Mesothelial cell of epicardium (in vitro differentiated cells): ENCODE measurements at places on chromosomes 6 and 20.

DNA sequence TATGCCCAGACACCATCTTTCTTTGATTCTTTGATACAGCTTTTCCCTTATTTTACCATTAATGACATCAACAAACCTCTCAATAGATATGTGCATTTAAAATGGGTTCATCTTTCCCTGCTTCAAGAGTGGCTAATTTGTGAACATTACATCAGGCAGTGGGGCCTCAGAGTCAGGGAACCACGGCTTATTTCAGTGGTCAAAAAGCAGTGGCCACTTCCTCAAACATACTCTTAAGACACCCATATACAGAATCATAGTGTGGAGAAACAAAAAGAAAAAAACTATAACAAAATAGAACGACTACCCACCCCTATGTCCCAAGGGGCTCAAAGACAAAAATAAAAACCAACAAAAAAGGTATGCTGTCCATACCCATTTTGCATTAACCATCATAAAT is 12.9 kb downstream of the SALL4 start:
- DNase-seq = no peak

DNA sequence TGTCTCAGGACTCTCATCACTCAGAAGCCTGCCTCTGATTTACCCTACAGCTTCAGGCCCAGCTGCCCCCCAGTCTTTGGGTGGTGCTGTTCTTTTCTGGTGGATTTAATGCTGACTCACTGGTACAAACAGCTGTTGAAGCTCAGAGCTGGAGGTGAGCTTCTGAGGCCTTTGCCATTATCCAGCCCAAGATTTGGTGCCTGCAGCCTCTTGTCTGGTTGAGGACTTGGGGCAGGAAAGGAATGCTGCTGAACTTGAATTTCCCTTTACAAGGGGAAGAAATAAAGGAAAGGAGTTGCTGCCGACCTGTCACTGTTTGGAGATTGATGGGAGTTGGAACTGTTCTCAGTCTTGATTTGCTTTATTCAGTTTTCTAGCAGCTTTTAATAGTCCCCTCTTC is 19.8 kb downstream of the ABCF1 start:
- DNase-seq = no peak

GRCh38 chr6:5753209-5753608 is 253.5 kb downstream of the NRN1 start:
- DNase-seq = no peak

DNA sequence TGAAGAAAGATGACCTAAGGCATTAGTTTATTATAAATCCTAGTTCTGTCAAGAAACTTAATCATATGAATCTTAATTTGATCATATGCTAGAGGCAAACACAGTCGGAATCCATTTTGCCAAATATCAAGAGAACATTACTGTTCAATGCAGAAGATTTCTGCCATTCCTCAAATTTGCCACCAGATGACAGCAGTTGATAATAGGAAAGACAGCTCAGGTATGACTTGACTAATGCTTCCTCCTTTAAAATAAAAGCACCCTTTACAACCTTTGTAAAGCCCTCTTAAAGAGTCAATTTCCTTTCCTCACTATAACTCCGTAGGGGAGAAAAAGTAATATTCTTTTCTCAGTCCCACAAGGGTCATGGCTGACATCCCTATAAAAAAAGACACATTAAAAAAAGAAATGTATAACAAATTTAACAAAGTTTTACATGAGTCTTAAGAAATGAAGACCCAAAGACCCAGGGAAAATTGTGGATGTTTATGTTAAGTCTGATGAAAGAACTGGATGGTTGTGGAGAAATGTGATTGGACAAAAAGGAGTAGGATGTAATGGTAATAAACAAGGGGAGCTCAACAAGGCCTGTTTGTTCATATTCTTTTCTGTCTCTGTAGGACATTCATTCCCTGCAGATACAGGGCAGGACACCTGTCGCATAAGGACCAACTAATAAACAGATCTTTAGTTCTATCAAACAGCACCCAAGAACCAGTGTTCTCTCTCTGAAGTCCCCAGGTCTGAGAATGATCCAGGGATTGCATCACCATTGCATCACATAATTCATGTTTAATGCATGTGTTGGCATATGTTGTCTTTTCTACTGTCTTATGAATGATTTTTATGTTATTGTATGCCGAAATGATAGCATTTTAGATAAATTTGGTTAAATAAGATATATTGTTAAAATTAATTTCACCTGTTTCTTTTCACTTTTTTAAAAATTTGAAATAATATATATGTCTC is 23.0 kb upstream of the IL17A start:
- DNase-seq = no peak

- DNase-seq = peak; percentile 48
These were observed 148.7 kb downstream of the PRL start for GRCh38 chr6:22147921-22148776.

GRCh38 chr6:55882718-55883569 is 7.6 kb upstream of the BMP5 start:
- DNase-seq = no peak

GRCh38 chr6:109891924-109892323 is 86.2 kb upstream of the GPR6 start:
- no peak for DNase-seq

DNA sequence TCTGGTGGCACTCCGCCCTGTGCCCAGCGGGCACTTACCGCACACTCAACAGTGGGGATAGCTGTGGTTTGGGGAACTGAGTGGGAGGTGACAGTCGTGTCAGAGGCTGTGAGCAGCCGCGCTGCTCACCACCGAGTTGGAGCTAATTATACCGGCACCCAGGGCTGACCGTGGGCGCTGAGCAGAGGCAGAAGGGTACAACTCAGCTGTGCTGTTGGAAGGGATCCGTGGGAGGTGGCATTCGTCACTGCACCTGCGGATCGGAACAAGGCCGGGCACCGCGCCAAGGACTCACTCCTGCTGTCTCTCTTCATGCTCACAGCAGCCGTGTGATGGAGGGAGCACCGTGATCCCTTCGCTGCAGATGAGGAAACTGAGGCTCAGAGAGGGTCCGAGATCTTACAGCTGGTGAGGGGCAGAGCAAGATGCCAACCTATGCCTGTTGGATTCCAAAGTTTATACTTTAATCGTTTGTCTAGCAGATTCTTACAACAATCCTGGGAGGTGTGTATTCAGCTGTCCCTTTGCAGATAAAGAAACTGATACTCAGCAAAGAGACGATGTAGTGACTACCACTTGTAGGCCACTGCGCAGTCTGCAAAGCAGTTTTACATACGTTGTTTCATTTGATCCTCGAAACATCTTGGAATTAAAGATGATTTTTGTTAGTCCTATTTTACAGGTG is 713 bp upstream of the ELMO2 start:
- peak; percentile 68 for DNase-seq

- no peak for DNase-seq
These were observed 64.2 kb upstream of the SLC35B3 start for GRCh38 chr6:8499540-8499939.

GRCh38 chr6:87283461-87283860 is 38.9 kb upstream of the SMIM8 start:
- DNase-seq = no peak

DNA sequence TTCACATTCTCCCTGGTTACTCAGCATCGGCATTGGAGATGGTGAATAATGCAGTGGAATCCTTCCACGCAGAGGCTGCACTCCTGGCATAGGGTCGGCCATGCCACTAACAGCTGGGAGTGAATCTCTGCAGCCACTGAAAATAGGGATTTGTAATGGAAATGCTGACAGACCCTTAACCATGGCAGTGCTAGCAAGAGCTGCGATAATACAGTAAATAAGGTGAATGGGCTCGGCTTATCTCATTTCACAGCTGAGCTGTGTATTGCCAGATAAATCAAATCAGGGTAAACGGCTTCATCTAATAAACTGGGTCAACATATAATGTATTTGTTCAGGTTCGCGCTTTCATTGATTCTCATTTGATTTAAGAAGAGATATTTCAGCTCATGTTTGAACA is 156.8 kb downstream of the SLC35B3 start:
- no peak for DNase-seq

- no peak for DNase-seq
These were observed 137.1 kb upstream of the KCNG1 start for GRCh38 chr20:51159981-51160380.

- no peak for DNase-seq
These were observed 73.1 kb upstream of the EZR start for GRCh38 chr6:158892266-158892665.

- DNase-seq = peak; percentile 2
These were observed 57.1 kb downstream of the YTHDF1 start for GRCh38 chr20:63158845-63159244.

DNA sequence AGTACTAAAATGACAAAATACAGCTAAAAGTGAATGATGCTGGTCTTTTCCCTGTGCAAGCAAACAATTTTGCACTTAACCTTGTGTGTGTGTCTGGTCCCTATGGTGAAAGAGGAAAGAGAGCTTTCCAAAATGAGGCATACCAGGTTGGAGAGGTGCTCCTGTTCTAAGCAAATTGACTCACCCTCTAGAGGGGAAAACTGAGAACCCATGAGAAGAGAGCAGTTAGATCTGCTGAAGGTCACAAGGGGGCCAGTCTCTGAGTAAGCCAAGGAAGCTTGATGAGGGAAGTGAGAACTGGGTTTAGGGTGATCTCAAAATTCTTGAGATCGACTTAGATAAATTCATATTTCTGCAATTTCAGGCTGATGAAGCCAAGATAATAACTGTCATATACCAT is 157.5 kb upstream of the TBX18 start:
- DNase-seq = no peak
